Right cardiac atrium (tissue), 5 donors: ENCODE measurements at places on chromosomes 7 and 10. TPM values are rescaled to one million over a fixed set of nuclear protein-coding genes. Genes with fewer than 3 reads are reported as not detected.

GRCh38 chr7:34104992-34105391 lies 199.7 kb downstream of the BMPER start:
- DNase-seq, result no peak

Gene CCDC146
- total RNA-seq, result 9.5 TPM

Gene RET
- total RNA-seq, result 0.47 TPM

DNA sequence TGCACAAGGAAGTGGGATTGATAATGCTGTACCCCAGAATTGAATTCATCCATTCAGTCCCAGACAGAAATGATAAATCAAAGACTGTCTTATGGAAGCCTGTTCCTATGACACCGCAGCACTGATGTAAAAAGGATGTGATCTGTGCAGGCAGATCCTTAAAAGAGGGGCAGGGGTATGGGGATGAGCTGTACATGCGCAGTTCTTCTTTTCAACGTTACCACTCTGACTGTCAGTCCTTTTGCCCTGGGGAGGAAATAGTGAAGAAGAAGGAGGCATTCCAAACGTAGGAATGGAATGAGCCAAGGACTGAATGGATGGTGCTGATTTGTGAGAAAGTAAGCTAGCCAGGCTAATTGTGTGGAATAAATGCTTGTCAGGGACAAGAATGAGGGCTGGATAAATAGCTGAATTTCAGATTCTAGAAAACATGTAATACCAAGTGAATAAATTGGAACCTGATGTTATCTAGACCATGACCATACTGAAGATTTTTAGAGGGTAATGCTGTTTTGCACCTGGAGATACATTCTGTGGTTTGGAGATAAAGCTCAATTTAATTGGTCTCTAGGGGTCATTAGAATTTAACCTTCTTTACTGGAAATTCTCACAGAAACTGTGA lies 509.3 kb downstream of the SORCS3 start:
- no peak for DNase-seq

DNA sequence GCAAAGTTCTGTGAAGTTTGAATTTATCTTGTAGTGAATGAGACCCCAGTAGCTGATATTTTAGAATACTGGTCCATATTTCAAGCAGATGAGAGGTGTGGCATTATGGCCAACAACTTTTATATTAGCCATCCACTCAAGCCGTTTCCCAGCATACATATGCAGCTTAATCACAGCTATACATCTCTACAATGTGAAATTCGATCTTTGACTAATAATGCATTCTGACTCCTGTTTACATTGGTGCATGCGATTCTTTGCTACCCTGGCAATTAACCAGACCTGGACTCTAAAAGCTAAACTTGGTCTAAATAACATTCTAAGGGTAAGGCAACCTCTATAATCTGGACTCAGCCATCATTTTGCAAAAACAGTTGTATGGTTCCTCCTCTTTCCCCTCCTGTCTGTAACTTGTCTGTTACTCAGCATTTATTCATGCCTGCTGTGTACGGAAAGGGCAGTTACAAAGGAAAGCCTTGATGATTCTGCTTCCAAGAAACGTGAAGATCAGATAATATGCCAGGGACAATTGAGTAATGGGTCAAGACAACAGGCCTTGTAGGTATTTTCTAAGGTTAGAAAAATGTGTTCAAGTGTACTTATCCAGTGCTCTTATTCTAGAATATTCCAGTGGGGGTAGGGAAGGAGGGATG lies 50.6 kb downstream of the PNLIPRP2 start:
- no peak for DNase-seq

DNA sequence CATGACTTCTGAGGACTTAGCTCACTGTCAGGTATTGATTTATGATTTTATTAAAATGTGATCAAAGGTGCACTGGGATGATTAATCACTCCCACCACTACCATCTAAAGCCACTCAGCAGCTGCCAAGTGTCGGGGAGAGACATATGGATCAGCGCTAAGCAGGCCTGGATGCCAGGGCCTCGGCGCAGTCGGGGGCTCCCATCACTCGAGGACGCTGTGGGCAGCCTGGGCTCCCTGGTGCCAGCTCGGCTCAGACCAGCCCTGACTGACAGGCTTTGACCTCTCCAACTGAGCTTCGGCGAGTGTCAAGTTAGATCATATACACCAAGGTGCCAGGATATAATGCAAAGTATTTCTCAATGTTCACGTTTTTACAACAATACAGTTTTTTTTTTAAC lies 267.7 kb downstream of the ACTR3B start:
- no peak for DNase-seq

GRCh38 chr7:158035343-158035742 lies 552.3 kb downstream of the PTPRN2 start:
- DNase-seq, result no peak

GRCh38 chr7:28889290-28889689 lies 68.8 kb downstream of the TRIL start:
- no peak for DNase-seq

DNA sequence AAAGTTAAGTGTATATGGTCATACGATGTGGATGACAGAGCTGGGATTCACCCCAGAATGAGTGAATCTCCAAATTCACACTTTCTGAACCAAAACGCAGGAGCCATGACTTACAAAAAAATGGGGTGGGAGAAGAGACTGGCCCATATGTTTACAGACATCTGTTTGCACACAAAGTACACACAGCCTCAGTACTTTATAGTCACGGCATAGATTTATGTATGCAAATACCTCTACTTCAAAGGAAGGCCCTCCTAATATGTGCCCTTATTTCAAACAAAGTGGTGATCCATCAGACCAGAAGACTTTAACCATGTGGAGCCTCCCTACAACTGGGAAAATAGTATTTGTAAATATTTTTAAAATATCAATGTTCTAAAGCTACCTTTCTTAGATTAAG lies 22.2 kb upstream of the JMJD1C start:
- DNase-seq, result no peak

Gene DNAJC1
- total RNA-seq, result 19.7 TPM
